ENCODE measurements at places on chromosomes 6 and 20.

GRCh38 chr6:127855542-127856159, 45.2 kb downstream of the THEMIS start:
- no peak for DNase-seq

DNA sequence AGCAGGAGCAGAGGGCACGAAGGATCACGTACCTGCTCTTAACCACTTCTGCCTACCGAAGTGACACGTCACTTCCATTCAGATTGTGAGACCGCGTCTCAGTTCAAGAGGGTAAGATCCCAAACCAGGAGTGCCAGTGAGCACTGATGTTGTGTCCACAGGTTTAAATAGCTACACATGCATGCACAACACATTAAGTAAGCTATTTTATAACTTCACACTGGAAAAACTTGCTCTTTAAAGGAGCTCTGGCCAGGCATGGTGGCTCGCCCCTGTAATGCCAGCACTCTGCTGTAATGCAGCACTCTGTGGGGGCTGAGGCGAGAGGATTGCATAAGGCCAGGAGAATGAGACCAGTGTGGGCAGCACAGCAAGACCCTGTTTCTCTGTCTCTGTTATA, 21.1 kb downstream of the ABHD12 start:
- DNase-seq, result no peak

GRCh38 chr6:161586887-161587286, 313.0 kb upstream of the AGPAT4 start:
- no peak for DNase-seq

- DNase-seq, result no peak
Measured at GRCh38 chr6:165641672-165642156, 21.3 kb downstream of the PDE10A start.

DNA sequence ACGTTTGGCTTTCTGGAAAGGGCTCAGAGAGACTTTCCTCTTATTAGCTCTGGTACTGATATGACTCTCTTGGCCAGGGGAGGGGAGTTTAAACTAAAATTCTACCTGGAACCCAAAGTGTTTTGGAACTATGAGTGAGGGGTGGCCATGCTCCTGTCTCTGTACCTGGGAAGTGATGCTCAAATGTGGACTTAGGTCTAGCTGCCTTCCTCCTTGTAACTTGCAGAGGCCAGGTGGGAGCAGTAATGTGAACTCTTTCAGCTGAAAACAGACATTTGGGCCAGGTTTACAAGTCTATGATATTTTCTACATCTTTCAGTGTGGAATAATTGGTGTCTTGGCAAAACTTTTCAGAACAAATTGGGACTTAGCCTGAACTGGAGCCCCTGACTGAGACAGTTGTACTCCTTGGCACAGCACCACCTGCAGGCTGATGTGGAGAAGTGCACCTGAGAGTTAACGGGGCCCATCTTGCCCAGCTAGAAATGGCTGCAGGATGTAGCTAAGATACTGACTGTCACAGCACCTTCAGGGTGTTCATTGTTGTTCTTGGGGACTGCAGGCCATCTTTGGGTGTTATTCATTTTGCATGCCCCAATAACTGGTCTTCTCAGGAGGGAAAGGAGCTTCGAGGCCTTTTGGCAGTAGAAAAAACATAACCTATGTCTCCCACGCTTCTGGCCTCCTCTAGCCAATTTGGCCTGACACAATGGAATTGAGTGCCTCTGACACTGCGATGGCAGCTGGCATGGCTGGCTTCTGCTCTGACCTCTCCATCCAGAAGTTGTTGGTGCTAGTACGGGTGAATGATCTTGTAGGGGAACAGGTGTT, 37.1 kb downstream of the CD109 start:
- DNase-seq, result peak; percentile 78

- no peak for DNase-seq
Measured at GRCh38 chr6:6873778-6874177, 234.0 kb upstream of the RREB1 start.

GRCh38 chr20:37850724-37851355, 52.1 kb upstream of the VSTM2L start:
- DNase-seq, result no peak

DNA sequence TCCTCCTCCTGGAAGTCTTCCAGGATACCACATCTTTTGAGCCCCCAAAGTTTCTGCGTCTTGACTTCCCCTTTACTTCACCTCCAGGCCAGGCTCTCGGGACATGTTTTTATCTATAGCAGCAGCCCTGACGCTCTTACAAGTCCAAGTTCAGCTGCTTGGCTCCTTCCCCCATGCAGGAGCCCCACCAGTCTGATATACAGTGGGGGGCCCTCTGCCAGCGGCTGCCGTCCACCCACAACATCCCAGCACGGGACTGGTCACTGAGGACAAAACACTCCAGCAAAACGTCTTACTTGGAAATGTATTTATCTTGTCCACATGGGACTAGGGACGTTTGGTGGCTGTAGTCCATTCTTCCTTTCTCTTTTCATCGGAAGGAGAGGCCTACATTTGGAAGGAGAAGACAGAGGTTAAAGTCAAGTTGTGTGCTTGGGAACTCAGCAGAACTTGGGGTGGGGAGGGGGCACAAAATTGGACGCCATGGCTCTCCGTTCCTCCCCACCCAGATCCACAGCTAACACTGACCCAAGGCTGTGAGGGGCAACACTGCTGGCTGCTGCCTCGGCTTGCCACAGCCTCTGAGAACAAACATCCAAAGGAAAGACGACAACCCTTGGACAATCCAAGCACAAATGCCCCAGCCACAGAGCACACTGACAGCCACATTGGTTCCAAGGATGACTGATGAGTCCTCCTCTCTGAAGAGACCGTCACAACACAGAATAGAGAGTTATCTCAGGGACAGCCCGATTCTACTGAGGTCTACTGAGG, 79.2 kb downstream of the PRND start:
- no peak for DNase-seq

DNA sequence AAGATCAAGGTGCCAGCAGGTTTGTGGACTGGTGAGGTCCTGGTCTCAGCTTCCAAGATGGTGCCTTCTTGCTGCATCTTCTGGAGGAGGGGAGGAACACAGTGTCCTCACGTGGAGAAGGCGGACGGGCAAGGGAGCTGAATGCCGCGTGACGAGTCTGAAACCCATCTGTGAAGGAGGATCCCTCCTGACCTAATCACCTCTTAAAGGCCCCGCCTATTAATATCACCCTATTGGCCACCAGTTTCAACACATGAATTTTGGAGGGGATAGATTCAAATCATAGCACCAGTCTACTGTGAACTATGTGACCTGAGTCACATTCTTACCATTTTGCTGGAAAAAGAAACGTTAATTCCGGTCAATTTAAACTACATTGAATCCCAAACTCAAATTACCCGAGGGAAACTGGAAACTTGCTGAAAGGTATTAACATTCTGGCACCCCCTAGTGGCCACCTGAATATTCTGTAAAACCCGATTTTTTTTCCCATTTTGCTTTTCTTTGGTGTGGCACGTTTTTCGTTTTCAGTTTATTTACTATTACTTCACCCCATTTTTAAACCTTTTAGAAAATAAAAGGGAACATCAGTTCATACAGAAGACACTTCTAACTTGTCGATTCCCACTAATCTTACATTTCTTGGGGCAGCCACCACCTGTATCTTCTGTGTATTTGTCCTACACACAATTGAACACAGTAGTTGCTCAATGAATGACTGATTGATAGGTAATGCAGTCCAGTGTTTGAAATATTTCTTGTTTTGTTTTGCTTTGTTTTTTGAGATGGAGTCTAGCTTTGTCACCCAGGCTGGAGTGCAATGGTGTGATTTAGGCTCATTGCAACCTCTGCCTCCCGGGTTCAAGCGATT, 17.9 kb upstream of the CCDC170 start:
- DNase-seq, result peak; percentile 43

- no peak for DNase-seq
Measured at GRCh38 chr20:6499566-6499965, 267.9 kb upstream of the BMP2 start.

- DNase-seq, result no peak
Measured at GRCh38 chr6:44525761-44526351, 138.3 kb downstream of the CDC5L start.

DNA sequence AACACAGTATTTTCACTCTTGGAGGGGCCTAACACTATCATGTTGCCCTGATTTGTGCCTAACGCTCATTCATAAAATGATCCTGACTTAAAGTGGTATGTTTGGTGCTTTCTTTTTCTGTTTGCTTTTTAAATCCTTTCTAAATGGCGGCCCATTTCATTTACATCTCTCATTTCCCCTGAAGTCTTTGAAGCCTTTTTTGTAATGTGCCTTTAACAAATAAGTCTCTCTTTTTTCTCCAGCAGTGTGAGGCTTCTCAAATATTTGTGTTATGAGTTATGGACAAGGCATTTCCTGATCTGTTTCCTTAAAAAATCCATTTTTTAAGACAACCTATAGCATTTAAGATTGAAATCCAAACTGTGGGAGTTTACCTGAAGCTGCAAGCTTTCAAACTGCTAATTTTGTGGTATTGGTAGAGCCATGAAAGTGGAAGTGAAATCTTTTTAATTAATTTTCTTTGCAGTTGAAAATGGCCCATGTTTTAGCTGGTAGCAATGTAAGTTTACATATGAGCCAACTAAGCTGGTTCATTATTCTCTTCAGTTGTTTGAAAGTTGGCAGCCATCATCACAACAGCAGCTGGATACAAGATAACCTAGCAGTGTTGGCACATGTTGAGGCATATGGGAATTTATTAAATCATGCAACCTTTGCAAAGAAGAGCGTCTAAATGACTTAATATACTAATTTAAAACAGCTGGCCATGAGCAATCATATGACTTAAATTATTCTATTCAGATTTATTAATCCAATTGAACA, 469.7 kb downstream of the CDKAL1 start:
- no peak for DNase-seq

GRCh38 chr6:119128252-119128912, 49.9 kb upstream of the FAM184A start:
- no peak for DNase-seq

- DNase-seq, result no peak
Measured at GRCh38 chr6:106512968-106513574, 116.2 kb downstream of the RTN4IP1 start.

- no peak for DNase-seq
Measured at GRCh38 chr6:491233-491632, 99.7 kb downstream of the IRF4 start.

DNA sequence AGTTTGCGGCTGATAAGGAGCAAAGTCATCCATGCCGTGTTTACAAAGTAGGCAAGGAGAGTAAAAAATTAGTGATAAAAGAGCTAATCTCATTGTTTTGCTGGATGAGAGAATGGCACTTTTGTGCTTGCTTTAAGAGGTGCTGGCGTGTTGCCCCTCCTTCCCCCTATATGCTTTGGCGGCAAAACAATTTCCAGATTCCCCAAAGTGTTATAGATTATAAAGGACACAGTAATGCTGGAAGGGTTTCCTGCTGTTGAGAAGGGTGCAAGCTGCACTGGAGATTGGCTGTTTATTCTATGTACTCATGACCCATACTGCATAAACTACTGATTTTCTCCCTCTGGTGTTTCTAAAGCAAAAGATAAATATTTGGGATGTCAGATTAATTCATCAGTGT, 338.9 kb upstream of the MAP3K7 start:
- DNase-seq, result no peak

GRCh38 chr6:158411998-158412397, 99.7 kb downstream of the TULP4 start:
- DNase-seq, result no peak

GRCh38 chr6:35089935-35090505, 51.1 kb downstream of the TCP11 start:
- DNase-seq, result no peak

DNA sequence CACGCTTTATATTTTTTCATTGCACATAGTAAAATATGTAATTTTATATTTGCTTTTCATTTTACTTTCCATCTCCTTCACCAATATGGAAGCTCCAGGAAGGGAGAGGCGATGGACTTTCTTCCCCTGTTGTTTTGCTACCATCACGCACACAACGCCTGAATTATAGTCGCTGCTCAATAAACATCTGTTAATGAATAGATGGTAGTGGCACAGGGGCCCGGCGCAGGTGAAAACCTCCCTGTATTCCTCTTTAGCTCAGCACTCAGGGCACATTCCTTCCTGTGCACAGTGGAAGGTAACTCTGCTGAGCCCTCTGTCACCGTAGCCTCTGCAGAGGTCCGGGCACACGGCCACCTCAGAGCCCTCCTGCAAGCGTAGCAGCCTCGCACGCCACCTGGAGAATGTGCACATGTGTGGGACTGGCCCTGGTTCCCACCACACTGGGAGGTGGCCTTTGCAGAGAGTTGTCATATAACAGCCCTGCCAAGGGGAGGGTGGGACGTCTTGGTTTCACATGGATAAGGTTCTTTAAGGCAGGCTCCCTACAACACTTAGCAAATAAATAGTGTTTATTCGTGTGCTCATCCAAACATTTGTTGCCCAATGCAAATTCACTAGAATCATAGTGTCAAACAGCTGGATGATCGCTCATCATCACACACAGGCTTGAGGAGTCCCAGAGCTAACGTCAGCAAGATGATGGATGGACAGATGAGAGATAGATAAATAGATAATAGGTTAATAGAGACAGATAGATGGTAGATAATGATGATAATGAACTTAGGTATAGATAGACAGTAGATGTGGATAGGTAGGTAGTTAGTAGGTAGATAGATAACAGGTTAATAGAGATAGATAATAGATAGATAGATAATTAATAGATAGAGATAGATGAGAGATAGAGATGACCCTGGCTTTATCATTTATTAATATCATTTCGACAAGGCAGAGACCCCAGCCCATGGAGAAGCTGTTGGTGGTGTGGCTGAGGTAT, 32.3 kb upstream of the AFDN start:
- no peak for DNase-seq
